Urothelium cell line (cell line): ENCODE measurements at places on chromosomes 16 and 17.

GRCh38 chr17:27461192-27461859, 5.1 kb downstream of the KSR1 start:
- no peak for DNase-seq

GRCh38 chr17:34639706-34640425, 60.5 kb downstream of the TMEM132E start:
- DNase-seq = no peak

- DNase-seq = peak; percentile 54
These were observed 263.4 kb downstream of the BCAS3 start for GRCh38 chr17:60941028-60941427.

DNA sequence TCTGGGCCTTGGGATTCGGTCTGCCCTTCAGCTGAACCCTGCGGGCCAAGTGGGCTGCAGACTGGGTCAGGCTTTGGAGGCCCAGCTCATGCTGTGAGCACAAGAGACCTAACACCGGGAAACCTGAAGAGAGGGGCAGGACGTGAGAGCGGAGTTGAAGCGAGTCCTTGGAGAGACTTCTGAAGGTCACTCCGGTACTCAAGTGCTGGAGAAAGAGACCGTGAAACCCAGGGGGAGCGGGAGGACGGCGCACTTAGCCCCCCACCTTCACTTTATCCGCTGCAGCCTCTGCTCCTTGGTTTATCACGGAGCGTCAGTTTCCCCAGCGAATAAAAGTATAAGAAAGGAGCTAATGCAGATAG, 361 bp downstream of the UQCRC2 start:
- no peak for DNase-seq

DNA sequence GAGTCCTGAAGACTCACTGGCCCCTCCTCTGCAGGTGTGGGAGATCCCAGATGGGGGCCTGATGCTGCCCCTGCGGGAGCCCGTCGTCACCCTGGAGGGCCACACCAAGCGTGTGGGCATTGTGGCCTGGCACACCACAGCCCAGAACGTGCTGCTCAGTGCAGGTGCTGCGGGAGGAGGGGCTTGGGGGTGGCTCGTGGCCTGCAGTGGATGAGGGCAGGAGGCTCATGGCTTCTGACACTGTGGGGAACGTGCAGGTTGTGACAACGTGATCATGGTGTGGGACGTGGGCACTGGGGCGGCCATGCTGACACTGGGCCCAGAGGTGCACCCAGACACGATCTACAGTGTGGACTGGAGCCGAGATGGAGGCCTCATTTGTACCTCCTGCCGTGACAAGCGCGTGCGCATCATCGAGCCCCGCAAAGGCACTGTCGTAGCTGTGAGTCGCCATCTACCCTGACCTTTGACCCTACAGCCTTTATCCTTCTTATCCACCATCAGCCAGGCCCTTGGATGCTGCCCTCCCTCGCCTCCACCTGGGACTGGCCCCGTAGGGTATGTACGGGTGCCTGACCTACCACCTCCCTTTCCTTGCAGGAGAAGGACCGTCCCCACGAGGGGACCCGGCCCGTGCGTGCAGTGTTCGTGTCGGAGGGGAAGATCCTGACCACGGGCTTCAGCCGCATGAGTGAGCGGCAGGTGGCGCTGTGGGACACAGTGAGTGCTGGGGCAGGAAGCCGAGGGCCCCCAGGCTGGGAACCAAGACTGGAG, 3.6 kb downstream of the CORO1A start:
- DNase-seq = no peak

- DNase-seq = no peak
These were observed 295.4 kb downstream of the TOX3 start for GRCh38 chr16:52251495-52251894.

DNA sequence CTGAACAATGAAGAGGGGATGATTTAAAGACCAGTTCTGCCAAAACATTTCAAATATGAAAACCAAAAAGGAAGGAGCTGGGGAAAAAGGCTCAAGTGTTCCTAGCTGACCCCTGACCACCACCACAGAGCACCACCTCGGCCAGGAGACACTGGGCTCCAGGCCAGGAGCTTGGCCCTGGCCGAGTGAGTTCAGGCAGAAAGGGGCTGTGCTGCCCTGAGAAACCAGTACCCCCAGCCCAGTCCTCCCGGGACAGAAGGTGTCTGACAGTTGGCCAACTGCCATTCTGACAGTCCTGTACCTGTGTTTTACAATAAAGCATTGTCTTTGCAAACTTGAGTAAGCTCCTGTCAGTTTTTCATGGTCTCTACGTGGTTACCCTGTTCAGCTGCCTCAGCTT, 98.2 kb downstream of the VPS53 start:
- no peak for DNase-seq

DNA sequence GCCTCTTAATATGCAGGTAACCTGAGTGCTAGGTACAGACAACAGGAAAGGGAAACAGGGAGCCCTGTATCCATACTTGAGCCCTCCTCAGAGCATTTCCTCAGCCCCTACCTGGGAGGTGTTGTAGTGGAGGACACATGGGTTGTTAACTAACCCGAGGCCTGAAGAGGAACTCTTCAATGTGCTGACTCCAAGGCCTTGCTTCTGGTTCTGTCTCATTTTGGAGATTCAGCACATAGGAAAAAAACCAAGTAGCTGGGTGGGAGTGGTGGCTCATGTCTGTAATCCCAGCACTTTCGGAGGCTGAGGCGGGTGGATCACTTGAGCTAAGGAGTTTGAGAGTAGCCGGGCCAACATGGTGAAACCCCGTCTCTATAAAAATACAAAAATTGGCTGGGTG, 24.8 kb downstream of the SNX11 start:
- DNase-seq = no peak

DNA sequence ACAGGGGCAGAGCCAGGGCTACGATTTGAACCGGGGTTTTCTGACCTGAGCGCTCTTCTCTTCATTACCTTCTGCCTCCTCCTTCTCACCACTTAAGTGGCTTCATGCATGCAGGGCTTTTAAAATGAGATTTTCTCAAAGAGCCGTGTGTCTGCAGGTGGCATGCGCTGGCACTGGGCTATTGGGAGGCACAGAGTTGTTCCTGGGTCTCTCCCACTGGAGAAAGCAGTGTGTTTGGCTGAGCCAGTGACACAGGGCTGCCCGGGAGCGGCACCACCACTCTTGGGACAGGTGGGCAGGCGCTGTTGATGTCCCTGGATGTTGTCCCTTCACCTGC, 218.8 kb upstream of the CHMP6 start:
- no peak for DNase-seq

DNA sequence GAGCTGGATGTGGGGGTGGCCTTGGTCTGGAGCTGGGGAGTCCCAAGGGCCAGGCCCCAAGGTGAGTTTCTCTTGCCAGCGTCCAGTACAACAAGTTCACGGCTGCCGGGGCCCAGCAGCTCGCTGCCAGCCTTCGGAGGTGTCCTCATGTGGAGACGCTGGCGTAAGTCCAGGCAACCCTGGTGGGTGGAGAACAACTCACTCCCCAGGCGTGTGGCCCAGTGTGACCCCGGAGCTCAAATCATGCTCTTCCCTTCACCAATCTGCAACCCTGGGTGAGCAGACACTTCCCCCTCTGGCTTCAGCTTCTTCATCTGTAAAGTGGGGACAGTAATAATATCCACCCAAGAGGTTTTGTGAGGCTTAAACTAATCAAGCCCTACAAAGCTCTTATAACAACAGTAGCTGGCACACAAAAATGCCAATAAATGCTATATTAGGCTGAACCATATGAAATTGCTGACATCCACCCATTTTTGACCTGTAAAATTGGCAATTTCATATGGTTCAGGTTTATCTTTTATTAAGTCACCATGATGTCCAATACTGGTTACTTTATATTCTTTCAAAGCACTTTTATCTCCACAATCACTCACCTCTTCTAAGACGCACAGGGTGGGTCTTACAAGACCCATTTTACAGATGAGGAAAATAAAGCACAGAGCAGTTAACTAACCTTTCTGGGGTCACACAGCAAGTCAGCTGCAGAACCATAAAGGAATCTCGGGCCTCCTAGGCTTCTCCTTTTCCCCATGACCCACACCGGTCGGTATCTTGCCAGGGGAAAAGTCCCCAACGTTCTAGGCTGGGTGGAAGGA, 19.7 kb downstream of the DEXI start:
- peak; percentile 49 for DNase-seq

GRCh38 chr16:2973093-2973492, 3.9 kb downstream of the PAQR4 start:
- DNase-seq = no peak

DNA sequence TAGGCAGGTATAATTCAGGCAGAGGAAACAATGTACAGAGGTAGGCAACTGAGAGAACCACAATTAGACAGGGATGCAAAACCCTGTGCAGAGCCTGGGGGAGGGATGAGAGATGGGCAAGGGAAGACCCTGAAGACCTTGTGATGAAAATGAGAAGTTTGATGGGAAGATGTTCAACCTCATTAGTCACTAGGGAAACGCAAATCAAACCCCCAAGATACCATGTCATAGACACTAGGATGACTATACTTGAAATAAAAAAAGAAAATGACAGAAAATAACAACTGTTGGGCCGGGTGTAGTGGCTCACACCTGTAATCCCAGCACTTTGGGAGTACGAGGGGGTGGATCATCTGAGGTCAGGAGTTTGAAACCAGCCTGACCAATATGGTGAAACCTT, 813.1 kb downstream of the CDH11 start:
- no peak for DNase-seq

DNA sequence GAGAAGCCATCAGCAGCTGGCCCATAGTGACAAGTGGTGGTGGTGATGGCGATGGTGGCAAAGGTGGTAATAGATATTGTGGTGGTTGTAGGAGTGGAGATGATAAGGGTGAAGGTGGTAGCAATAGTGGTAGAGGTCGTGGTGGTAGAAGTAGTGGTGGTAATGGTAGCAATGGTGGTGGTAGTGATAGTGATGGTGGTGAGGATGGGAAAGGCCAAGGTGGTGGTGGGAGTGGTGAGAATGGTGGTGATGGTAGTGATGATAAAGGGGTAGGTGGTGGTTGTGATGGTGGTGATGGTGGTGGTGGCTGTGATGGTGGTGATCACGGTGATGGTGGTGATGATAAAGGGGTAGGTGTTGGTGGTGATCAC, 13.1 kb downstream of the CDH5 start:
- no peak for DNase-seq

DNA sequence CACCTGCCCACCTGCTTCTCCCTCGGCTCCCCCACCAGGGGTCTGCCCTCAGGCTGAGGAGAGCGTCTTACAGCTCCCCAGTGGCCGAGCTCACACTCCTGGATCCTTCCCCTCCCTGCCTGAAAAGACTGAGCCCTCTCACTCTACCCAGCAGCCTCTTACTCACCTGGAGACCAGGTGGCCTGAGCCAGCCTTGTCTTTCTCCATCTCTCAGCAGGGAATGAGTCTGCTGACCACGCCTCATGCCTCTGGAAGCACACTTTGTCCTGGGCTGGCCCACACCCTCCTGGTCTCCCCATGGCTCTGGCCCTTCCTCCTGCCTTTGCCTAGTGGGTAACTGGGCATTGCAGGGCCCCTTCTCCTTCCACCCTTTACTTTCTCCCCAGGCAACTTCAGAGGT, 177.2 kb downstream of the ENGASE start:
- no peak for DNase-seq

- DNase-seq = no peak
These were observed 67.7 kb downstream of the GAS7 start for GRCh38 chr17:10130677-10131076.

- no peak for DNase-seq
These were observed 805.6 kb upstream of the EEF2KMT start for GRCh38 chr16:5903153-5903552.

- peak; percentile 70 for DNase-seq
These were observed 35.2 kb upstream of the CBX4 start for GRCh38 chr17:79874329-79874981.

DNA sequence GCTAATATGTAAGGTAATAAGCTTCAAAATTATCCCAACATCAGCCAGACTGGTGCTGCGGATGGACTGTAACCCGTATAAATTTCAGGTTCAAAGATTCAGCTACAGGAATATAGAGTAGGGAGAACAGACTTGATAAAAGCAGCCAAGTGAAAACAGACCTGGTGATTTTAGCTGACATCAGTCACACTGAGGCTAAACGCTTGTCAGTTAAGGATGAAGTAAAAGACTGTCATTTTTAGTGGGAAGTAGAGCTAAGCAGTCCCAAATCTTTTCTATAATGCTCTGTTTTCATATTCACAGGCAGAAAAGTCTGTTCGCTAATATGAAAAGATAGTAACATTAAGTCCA, 35.4 kb downstream of the CMTM4 start:
- no peak for DNase-seq

- DNase-seq = no peak
These were observed 30.8 kb downstream of the SUZ12 start for GRCh38 chr17:31967648-31968047.

GRCh38 chr16:24309258-24310142, 53.4 kb downstream of the CACNG3 start:
- peak; percentile 79 for DNase-seq

DNA sequence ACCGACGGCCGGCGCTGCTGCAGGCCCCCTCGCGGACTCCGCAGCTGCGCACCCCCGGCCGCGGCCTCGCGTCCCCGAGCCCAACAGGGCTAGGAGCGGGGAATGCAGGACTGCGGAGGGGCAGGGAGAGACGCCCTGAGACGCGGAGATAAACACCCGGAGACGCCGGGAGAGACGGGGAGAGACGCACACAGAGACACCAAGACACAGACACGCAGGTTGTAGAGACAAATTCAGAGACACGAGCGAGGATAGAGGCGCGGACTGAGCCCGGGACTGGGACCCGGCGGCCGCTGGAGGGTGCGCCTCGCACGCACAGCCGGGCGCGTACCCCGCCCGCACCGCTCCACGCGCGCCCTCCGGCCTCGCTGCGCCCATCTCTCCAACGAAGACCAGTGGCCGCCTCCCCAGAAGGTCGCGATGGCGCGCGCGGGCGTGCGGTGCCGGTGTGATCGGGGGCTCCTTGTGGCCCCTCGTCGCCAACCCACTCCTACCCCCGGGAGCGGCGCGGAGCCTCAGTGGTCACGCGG, 902 bp downstream of the STAC2 start:
- no peak for DNase-seq

DNA sequence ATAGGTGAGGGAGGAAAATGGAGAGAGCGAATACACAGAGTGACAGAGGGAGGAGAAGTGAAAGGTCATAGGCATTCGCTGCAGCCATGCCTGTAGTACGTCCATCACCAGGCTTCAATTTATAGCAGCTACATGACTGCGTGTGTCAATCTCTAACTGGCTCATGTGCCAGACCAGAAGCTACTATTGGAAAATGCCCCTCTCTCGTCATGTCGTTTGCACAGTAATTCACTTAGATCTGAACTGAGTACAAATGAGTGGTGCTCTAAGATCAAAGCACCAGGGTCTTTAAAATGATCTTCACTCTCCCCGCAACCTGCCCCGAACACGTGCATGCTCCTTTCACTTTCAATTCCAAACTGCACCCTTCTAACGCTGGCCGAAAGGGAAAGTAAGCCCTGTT, 51.3 kb downstream of the ADCY9 start:
- DNase-seq = no peak

GRCh38 chr17:35801583-35802224, 6.3 kb upstream of the MMP28 start:
- DNase-seq = no peak

DNA sequence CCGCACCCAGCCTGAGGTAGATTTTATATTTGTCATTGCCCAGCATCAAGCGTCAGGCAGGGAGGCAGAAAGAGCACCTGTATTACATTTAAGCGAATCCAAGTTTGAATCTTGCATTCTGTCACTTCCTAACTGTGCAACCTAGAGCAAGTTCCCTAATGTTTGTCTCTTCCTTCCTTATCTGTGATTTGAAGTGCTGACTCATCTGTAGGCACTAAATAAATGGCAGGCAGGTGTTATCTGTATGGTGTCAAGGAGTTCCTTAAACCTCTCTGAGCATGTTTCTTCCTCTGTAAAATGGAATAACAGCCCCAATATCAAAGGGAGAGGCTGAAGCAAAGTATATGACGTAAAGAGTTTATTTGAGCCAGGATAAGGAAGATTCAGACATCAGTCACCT, 24.3 kb downstream of the GP2 start:
- DNase-seq = no peak
